SK-N-DZ (cell line): ENCODE measurements at places on chromosomes 7 and 10.

GRCh38 chr10:48981310-48981907 lies 41.8 kb upstream of the LRRC18 start:
- peak; percentile 79 for DNase-seq

DNA sequence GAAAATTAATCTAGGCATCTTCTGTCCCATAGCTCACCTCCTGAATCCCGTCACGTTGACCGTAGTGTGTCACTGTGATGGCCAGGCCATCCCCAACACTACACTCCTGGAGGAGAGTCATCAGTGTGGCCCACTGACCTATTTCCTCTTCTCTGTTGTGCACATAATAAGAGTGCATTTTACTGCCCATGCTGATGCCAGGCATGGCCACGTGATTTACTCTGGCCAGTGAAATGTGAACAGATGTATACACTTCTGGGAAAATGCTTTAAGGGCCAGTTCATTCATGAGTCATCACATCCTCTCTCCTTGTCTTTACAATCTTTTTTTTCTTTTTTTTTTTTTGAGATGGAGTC lies 101.9 kb upstream of the PIP4K2A start:
- DNase-seq, result no peak

GRCh38 chr7:70935854-70936253 lies 196.1 kb upstream of the GALNT17 start:
- DNase-seq, result no peak

GRCh38 chr10:78630944-78631838 lies 437.6 kb upstream of the ZMIZ1 start:
- DNase-seq, result no peak

DNA sequence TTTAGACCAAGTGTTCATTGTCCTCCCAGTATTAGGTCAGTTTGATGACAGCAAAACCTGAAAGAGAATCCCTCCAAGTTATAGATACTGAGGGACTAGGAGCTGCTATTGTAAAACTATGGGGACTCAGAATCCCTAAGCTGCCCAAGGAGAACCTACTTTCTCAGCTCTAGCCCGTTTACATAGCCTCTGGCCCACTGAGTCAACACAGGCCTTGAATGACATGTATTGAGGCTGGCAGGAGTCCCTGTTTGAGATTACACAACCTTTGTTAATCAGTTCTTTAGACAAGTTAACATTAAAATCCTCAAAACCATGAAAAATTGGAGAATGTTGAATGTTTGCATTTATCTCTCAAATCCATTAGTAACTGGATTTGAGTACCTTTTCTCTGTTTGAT lies 1079.0 kb downstream of the KCNMA1 start:
- no peak for DNase-seq

- DNase-seq, result no peak
Observed at GRCh38 chr7:21076574-21076973, 289.9 kb upstream of the SP8 start.

- no peak for DNase-seq
Observed at GRCh38 chr10:21193196-21193595, 296.1 kb upstream of the NEBL start.

- no peak for DNase-seq
Observed at GRCh38 chr10:71462062-71462935, 65.6 kb downstream of the CDH23 start.

- no peak for DNase-seq
Observed at GRCh38 chr10:111972109-111972508, 211.5 kb downstream of the GPAM start.

- no peak for DNase-seq
Observed at GRCh38 chr7:92778972-92779371, 57.4 kb downstream of the CDK6 start.

DNA sequence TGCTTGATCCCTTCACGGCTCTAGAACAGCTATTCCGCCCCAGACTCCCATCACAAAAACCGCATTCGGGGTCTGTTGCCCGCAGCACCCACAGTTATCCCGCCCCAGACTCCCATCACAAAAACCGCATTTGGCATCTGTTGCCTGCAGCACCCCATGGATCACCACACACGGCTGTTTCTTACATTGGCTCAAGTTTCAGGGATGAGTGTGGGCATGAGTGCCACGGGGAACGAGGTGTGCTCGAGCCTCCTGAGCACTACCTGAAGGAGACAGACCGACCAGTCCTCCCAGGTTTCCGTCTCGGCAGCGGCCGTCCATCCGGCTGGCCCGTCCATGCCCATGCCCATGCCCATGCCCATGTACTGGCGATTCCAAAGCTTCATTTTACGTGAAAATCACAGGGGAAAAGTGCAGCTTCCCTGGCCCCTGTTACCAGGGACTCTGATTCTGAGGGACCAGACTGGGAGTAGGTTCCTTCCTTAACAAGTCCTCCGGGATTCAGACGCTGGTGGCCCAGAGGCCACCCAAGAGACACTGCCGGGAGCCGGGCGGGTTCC lies 66.4 kb upstream of the INSIG1 start:
- no peak for DNase-seq

DNA sequence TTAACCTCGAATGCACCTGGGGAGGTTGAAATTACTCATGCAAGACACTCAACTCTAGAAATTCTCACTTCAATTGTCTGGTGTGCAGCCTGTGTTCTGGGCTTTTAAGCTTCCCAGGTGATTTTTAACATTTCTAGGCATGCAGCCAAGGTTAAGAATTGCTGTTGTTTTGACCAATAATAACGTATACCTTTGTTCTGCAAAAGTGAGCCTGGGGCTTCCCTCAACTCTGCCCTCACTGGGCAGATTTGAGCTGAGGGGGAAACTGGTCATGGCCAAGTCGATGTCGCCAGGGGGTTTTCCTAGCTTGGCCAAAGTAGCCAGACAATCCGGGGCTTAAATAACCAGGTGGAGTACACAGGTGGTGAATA lies 568 bp downstream of the PRSS2 start:
- DNase-seq, result no peak

- no peak for DNase-seq
Observed at GRCh38 chr7:80775897-80776296, 137.5 kb downstream of the CD36 start.

- no peak for DNase-seq
Observed at GRCh38 chr10:125054669-125055268, 105.6 kb downstream of the CTBP2 start.

- peak; percentile 35 for DNase-seq
Observed at GRCh38 chr10:12847361-12847975, 154.0 kb downstream of the CCDC3 start.

- peak; percentile 82 for DNase-seq
Observed at GRCh38 chr7:125316466-125316865, 386.8 kb upstream of the POT1 start.

- DNase-seq, result peak; percentile 8
Observed at GRCh38 chr10:117865945-117866344, 180.8 kb downstream of the RAB11FIP2 start.

DNA sequence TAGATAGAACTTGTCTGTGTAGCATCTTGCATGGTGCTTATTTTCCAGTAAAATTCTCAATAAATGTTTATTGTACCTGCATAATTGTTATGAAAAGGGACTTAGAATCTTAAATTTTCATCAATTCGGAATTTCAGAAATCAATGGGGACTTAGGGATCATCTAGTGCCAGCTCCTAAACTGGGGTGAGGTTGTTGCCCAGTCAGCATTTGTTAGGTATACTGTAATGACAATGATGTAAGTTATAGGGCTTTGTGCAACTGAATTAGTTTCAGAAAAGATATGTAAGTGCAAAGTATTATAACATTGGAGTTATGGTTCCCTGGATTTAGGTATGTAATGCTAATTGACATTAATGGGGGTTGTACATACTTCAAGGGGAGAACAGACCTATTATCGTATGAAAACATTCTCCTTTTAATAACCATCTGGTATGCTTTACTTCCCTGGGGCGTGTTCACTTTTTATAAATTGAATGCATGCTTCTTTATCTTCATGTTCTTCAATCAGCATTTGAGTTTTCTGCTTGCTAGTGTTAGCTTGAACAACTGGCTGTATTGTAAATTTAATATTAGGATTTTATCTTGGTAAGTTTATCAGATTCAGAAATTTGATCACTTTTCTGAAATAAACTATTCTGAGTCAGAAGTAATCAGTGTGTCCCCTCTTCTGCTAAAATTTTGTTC lies 270.3 kb downstream of the BBS9 start:
- DNase-seq, result no peak

GRCh38 chr7:27199849-27200760 lies at the start of gene HOXA13:
TSS of gene HOXA13 (minus strand) at chr7:27200091. CDS start at chr7:27200077, 14 bp downstream.
- DNase-seq, result peak; percentile 52

DNA sequence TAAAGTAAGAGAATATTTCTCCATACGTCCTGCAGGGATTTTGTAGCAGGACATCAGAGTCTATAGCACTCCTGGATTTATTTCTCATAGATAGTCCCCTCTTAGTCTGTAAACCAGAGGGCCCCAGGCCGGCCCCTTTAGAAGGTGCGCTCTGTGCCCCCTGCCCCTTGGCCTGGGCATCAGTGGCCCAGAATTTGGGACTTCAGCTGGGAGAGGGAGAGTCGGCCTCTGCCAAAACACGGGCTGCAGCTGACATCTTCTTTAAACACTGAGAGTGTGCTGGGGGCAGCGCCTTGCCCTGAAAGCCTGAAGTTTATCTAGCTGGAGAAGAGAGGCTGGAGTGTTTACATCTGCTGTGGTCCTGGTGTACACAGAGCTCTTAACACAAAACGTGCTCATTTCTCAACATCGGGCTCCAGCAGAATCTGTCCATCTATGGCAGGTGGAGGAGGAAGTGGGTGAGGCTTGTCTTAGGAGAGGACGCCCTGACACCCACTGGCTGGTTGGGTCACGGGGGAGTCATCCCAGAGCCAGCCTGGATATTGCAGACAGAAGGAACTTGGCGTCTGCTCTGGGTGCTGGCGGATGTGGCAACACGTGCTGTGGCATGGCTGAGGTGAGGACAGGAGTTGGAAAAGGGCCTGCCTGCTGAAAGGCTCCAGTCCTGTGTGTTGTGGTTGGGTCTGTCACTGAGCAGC lies 5.0 kb upstream of the TACR2 start:
- no peak for DNase-seq

DNA sequence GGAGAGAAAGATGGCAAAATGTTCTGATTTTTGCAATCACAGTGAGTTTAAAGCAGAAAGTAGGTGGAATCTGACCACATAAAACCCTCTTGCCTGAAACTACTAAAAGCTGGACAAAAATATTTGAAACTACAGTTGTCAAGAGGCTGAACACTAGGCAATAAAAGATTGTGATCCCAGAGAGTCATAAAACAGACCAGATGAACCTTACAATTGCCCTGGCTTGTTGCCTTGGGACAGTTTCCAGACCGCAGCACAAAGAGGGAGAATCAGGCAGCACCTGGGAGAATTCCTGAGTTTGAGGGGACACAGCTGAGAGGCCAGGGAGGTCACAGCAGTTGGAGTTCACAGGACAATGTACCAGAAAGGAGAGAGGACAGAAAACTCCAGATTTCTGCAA lies 107.3 kb upstream of the NANOS1 start:
- no peak for DNase-seq

DNA sequence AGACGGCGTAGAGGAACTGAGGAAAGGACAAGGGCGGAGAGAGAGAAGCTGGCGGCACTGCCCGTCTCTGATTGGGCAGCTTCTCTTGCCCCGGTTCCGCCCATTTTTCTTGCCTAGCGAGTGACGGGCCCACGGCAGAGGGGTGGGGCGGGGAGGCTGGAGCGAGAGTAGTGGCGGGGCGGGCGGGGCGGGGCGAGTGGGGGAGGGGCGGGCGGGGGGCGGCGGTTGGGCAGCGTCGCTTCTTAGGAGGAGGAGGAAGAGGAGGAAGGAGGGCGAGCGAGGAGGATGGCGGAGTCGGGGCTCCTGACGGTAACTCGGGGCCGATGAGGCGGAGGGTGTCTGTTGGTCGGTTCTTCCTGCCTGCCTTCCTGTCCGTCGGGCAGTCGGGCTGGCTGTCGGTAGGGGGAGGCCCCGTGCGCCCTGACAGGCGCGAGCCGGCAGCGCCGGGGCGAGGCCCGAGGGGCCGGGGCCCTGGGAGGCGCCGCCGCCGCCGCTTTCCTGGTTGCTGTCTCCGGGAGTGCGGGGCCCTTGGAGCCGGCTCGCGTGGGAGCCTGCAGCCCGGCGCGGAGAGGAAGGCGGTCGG lies at the start of gene SHOC2:
SHOC2 (plus strand) TSS at position 256 of the 583 bp plus-strand sequence. CDS start 44,755 bp downstream, outside the sequence.
- no peak for DNase-seq

DNA sequence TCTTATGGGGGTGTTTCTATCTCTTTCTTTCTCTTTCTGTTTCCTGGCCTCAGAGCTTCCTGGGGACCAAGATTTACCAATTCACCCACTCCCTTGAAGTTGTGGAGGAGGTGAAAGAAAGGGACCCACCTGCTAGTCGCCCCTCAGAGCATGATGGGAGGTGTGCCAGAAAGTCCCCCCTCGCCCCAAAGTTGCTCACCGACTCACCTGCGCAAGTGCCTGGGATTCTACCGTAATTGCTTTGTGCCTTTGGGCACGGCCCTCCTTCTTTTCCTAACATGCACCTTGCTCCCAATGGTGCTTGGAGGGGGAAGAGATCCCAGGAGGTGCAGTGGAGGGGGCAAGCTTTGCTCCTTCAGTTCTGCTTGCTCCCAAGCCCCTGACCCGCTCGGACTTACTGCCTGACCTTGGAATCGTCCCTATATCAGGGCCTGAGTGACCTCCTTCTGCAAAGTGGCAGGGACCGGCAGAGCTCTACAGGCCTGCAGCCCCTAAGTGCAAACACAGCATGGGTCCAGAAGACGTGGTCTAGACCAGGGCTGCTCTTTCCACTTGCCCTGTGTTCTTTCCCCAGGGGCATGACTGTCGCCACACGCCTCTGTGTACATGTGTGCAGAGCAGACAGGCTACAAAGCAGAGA lies 12.2 kb downstream of the AQP1 start:
- no peak for DNase-seq

GRCh38 chr10:72370201-72370722 lies 15.5 kb upstream of the DNAJB12 start:
- no peak for DNase-seq

DNA sequence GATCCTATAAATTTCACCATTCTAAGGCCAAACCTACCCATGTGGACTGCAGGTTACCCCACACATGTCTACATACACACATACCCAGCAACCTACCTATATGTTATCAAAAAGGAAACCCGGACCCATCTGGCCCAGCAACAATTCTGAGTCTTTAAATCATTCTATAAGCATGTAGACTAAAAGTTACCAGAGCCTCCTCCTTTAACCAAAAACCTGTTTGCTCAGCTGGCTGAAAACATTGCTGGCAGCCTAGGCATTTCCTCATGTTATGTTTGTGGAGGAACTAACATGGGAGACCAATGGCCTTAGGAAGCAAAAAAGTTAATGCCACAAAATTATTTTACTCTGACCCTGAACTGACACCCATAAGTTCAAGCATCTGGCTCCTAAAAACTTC lies 5.3 kb upstream of the ADCK2 start:
- DNase-seq, result no peak

GRCh38 chr7:143909863-143910262 lies 7.9 kb upstream of the TCAF1 start:
- DNase-seq, result no peak

DNA sequence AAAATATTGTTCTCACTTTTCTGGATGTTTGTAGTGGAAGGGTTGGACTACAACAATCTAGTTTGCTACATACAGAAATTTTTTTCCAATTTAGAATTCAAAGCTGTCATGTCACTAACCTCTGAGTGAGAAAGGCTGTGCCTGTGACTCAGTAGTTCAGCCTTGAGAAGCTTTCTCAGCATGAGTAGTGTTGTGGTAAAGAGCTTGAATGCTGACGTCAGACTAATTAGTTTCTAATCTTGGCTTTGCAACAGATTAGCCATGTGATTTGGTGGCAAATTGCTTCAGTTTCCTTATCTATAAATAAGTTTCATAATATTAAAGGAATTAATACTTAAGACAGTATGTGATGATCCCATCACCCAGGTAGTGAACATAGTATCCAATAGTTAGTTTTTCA lies 83.8 kb downstream of the ABCA13 start:
- DNase-seq, result no peak
